ENCODE measurements at places on chromosomes 2 and 18. TPM values are rescaled to one million over a fixed set of nuclear protein-coding genes. Genes with fewer than 3 reads are reported as not detected.

- DNase-seq = no peak
Observed at GRCh38 chr2:108911401-108911800, 77.6 kb downstream of the EDAR start.

- DNase-seq = no peak
Observed at GRCh38 chr2:180231015-180231414, 223.9 kb upstream of the CWC22 start.

DNA sequence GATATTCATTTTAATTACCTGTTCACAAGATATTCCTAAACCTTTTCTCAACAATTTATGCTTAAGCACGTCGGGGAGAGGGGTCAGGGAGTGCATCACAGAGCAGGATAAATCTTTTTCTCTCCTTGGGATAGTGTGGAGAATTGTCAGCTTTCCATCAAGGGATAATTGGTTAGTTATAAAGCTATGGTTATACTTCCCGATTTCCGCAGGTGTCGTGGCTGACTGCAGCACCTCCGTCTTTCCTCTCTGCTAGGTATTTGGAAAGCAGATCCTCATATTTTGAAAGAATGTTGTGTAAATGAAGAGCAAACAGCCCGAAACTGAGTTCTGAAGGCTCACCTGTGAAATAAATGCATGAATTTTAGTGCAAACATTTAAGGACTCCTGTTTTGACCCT is 778 bp downstream of the DYNC2LI1 start:
- DNase-seq = no peak

DNA sequence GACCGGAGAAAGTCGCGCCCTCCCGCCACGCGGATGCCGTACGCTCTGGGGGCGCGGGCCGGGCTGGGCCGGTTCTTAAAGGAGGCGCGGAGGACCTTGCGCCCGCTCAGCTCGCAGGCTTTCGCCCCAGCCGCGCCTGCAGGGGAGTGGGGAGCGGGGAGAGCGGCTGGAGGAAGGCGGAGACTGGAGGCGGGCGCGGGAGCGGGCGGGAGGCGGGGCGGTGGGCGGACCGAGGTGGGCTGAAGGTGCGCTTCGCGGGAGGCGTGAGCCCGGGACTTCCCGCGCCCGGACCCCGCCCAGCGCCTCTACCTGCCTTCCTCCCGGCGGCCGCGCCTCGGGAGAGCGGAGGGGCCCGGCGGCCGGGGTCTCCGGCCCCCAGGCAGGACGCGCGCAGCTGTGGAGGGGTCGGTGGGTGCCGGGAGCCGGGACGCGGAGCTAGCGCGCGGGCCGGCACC is at the start of gene ADRA2B:
TSS of gene ADRA2B (minus strand) at position 148 of the 455 bp plus-strand sequence. CDS start 422 bp downstream, outside the sequence.
- no peak for DNase-seq

DNA sequence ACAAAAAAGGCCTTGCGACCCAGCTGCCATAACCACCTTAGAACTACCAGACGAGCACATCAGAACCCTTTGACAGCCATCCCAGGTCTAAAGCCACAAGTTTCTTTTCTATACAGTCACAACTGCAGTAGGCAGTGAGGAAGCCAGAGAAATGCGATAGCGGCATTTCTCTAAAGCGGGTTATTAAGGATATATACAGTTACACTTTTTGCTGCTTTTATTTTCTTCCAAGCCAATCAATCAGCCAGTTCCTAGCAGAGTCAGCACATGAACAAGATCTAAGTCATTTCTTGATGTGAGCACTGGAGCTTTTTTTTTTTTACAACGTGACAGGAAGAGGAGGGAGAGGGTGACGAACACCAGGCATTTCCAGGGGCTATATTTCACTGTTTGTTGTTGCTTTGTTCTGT is 48.8 kb downstream of the FEZ2 start:
- DNase-seq = no peak

DNA sequence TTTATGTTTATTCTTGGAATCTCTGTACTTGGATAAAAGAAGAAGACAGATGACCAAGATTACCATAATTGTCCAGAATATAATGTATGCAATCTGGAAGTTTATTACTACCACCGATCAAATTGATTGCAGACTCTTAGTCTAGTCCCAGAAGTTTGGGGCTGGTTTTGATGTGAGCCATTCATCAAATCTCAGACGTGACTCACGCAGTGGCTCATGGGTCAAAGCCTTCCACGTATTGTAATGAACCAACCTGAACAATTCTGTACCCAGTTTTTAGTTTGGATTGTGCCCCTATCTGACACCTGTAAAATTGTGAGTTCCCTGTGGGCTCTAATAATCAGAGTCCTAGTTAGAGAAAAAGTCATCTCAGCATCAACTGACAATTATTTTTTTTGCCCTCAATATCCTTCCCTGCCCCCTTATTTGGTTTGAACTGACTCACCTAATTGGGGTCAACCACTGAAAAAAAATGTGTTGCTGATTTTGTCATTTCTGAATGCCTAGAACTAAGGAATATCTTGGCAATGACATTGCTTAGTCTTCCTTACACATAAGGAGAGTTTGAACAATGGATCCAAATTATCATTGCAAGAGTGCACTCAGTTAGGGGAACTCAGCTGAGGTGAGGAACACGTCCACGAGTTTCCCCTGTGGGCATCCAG is 219.5 kb upstream of the NRP2 start:
- no peak for DNase-seq

DNA sequence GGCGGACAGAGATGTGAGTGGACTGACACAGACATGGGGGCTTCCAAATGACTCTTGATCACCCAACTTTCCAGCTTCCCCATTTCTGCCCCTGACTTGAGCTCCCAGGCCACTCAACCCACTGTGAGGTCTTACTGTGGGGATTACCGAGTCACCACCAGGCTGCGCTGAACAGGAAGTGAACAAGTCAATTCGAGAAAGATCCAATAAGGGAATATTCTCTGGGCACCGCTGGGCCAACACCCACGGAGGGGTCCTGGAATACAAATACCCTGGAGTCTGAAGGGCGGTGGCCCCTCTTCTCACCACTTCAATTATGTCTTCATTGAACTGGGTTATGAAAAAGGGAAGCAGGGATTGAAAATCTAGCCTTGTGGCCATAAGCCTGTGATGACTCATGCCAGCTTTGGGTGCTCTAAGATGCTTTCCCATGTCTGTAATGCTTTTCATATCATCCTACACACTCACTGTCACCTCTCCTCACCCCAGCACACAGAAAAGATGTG is 37.7 kb downstream of the BCL11A start:
- no peak for DNase-seq

DNA sequence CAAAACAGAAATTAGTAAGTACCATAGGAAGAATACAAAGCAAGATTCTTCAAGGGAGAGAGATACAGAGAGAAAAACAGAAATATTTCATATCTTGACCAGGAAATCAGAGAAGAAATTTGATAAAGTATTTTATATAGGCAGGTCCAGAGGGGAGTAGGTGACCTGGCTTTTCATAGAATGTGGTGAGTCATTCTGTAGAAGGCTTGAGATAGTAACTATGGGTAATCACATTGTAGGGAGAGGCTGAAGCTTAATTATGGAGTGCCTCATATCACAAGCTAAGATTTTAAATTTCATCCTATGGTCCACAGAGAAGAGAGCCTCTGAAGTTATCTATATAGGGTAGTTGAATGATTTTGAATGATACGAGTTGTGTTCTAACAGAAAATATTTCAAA is 195.0 kb upstream of the CYRIA start:
- DNase-seq = no peak

GRCh38 chr18:47883771-47884413 is 46.6 kb downstream of the SMAD2 start:
- DNase-seq = no peak

- DNase-seq = no peak
Observed at GRCh38 chr2:24586955-24587354, 95.9 kb downstream of the NCOA1 start.

DNA sequence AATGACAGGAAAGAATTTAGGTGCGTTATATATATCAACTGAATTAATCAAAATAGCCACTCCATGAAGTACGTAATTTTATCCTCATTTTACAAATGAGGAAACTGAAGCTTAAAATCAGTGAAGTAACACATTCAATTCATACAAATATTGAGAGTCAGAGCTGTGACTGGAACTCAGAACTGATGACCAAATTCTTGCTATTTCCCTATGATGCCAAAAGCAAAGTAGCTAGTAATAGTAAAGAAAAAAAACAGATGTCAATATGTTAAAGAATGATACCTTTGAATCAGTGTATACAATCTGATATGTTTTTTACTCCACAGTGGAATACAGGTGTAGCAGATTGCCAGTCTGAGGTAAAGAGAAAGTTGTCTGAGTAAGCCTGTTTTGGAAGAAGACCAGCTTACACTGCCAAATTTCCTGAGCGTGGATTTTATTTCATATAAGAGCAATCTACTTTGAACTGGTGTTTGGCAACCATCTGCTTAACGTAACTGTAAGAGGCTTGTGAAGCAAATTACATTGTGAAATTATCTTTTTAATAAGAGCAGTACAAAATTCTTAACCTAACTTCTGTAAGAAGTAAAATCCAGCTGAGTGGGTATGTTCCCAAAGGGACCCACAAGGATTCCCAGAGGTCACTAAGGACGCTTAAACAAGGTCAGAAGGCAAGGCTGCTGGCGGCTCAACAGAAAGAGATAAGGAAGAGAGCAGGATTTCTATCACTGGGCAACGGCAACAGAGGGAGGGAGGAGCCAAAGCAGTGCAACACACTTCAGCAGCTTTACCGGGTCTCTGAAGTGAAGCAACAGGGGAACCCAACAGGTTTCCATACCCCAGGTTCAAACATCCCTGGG is 85.6 kb downstream of the IKZF2 start:
- no peak for DNase-seq

Gene EFR3B
- under 0.01 TPM for total RNA-seq

Gene ARHGAP28
- 2.6 TPM for total RNA-seq

Gene MYO3B
- 0.18 TPM for total RNA-seq

Gene PTH2R
- not detected for total RNA-seq

Measured in esophagus squamous epithelium (tissue), 5 donors.